NCI-H526 (cell line): ENCODE measurements at places on chromosomes 5 and 9.

GRCh38 chr5:171242521-171242920, 66.5 kb upstream of the TLX3 start:
- no peak for DNase-seq

DNA sequence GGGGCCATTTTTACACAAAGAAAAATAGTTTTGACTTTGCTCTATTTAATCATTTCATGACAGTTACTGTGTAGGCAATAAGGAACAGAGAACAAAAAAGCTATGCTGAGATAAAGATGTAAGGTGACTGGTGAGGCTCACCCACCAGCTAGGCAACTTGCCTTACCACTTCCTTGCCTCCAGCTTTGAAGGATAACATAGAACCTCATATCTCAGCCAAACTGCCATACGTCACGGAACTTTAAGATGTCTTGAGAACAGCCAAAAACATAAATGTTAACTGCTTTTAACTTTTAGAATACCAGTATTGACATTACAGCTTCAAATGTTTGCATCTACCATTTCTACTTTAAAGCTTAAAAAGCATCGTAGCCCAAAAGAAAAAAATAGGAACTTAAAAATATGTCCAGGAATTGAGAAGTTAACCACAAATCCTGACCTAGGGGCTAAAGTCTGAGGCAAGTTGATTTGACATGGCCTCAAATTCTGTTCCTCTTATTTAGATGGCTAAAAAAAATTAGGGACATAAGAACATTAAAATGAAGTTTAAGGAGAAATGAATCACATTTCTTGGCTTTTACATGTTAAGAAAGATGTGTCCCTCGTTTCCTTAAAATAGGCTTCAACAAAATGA, 7.7 kb upstream of the GCNT4 start:
- DNase-seq = no peak

- peak; percentile 20 for DNase-seq
Observed at GRCh38 chr9:7186175-7186574, 428.4 kb downstream of the KDM4C start.

GRCh38 chr5:72386639-72387038, 66.5 kb downstream of the PTCD2 start:
- DNase-seq = no peak

GRCh38 chr9:494764-495163, 280.1 kb downstream of the DOCK8 start:
- DNase-seq = no peak
